PC-9 (cell line): ENCODE measurements at places on chromosomes 7 and 10. TPM values are rescaled to one million over a fixed set of nuclear protein-coding genes. Genes with fewer than 3 reads are reported as not detected.

DNA sequence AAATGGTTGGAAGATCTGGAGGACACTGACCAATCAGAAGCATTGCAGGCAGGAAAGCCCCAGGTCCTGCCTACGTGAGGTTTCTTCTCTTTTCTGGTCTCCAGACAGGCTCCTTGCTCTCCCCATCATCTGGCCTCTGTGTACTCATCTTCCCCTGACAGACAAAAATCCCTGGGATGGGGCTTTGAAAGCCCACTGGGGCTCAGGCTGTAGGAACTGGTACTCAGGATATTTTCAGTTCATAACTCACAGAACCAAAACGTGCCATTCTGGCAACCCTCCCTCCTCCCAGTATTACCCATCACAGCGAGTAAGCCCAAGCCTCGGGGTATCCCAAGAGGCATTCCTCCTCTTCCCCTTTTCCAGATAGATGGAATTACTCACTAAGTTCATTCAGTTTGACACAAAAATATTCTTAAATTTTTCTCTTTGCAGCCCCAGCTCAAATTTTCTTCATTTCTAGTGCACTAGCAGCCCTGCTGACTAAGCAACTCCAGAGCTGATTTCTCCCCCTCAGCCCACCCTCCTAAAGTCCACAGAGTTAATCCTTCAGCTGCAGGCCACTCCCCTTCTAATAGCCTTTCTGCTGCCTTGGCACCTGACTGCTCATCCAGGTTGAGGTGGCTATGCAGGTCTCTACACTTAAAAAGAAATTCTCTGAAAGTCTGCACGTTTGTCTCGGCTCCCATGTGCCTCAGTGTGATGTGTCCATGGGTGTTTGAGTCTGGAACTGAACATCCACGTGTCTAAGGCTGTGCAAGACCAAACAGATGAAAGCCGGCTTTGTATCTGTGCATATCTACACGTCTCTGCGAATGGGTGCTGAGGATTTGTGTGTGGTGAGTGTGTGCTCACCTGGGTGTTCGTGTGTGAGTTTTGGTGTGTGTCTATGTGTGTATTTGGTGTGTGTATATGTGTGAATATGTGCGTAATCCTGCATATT lies 331.4 kb downstream of the CCSER2 start:
- H3K36me3 ChIP-seq = no peaks in the 10 kb centered on the region
- H3K4me1 ChIP-seq = no peaks in the 10 kb centered on the region
- H3K27me3 ChIP-seq = peaks cover 12% of the 10 kb centered on the region; the same call in 1 of the 2 replicates
- H3K27ac ChIP-seq = no peak overlapping the region
- no peak for DNase-seq

DNA sequence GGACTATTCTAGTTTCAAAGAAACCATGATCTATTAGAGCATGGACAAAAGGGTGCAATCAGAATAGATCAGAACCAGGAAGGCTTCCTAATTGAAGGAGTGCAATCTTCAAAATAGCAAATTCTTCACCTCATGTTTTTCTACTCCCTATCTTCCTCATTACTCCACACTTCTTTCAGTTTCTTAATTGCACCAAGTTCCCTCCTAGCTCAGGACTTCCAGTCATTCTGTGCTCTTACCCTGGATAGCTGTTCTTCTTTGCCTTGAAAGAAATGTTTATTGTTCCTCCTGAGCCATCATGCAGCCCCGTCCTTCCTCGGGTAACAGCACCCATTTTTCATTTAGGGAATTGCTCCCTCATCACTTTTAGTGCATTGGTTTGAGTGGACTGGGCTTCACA lies 23.1 kb downstream of the TRPV5 start:
- peak overlapping the region; percentile 55; the same call in 1 of the 2 replicates for H3K27ac ChIP-seq
- no peak overlapping the region for H3K4me3 ChIP-seq
- H3K36me3 ChIP-seq = no peaks in the 10 kb centered on the region
- H3K27me3 ChIP-seq = no peaks in the 10 kb centered on the region
- no peak for DNase-seq

ITIH5 gene
- total RNA-seq = not detected in 2 replicates

- H3K27ac ChIP-seq = no peak overlapping the region
- H3K4me1 ChIP-seq = peaks cover 10% of the 10 kb centered on the region
- no peak overlapping the region for H3K4me3 ChIP-seq
- no peaks in the 10 kb centered on the region for H3K27me3 ChIP-seq
- no peaks in the 10 kb centered on the region for H3K36me3 ChIP-seq
Observed at GRCh38 chr7:134902058-134902457, 84.2 kb upstream of the AGBL3 start.

DNA sequence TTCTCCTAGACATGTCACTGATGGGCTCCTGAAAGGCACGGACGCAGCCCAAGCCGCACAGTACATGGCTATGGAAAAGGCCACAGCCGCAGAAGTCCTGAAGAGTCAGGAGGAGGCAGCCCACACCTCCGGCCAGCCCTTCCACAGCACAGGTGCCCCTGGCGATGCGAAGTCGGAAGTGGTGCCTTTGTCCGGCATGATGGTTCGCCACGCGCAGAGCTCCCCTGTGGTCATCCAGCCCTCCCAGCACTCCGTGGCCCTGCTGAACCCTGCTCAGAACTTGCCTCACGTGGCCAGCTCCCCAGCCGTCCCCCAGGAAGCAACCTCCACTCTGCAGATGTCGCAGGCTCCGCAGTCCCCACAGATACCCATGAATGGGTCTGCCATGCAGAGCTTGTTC lies 199.4 kb downstream of the ARHGAP21 start:
- no peak for DNase-seq
- H3K27me3 ChIP-seq = no peaks in the 10 kb centered on the region
- no peaks in the 10 kb centered on the region for H3K36me3 ChIP-seq

LIPN gene
- not detected in 2 replicates for total RNA-seq

GNG11 gene
- total RNA-seq = 2.3 and 4.4 TPM in 2 replicates

- H3K4me1 ChIP-seq = no peaks in the 10 kb centered on the region; the same call in 1 of the 2 replicates
- H3K36me3 ChIP-seq = no peaks in the 10 kb centered on the region
- H3K27ac ChIP-seq = no peak overlapping the region
- DNase-seq = no peak
- no peak overlapping the region for H3K4me3 ChIP-seq
Observed at GRCh38 chr10:60575105-60575504, 185.4 kb upstream of the ANK3 start.

DNA sequence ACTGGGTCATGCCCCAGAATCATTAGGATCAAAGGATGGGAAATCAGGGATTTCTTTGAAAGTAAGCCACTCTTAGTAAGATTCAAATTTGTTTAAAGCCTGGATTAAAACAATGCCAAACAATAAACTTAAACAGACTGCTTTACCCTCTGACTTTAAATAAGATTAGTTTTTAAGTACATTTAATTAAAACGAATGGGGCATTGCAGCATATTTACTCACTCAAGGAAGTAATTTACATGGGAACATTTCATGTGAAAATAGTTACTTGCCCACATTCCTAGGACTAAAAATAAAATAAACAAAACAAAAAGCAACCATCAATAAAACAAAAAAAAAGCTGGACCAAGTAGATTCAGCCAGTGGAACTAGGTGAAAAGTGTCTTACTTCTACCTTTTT lies 7.8 kb downstream of the ABLIM1 start:
- peak; percentile 80 for DNase-seq
- H3K4me3 ChIP-seq = no peak overlapping the region
- H3K27me3 ChIP-seq = no peaks in the 10 kb centered on the region

CDNF gene
- 0.48 and 1.2 TPM in 2 replicates for total RNA-seq

PRF1 gene
- total RNA-seq = not detected in 2 replicates

CYTH3 gene
- total RNA-seq = 78.8 and 84.4 TPM in 2 replicates

GRCh38 chr7:35261041-35261440 lies 7.1 kb upstream of the TBX20 start:
- no peaks in the 10 kb centered on the region for H3K36me3 ChIP-seq
- H3K27me3 ChIP-seq = no peaks in the 10 kb centered on the region
- no peaks in the 10 kb centered on the region for H3K4me1 ChIP-seq
- no peak for DNase-seq
- H3K4me3 ChIP-seq = no peak overlapping the region
- no peak overlapping the region for H3K27ac ChIP-seq

PAPOLB gene
- not detected in 2 replicates for total RNA-seq

DNA sequence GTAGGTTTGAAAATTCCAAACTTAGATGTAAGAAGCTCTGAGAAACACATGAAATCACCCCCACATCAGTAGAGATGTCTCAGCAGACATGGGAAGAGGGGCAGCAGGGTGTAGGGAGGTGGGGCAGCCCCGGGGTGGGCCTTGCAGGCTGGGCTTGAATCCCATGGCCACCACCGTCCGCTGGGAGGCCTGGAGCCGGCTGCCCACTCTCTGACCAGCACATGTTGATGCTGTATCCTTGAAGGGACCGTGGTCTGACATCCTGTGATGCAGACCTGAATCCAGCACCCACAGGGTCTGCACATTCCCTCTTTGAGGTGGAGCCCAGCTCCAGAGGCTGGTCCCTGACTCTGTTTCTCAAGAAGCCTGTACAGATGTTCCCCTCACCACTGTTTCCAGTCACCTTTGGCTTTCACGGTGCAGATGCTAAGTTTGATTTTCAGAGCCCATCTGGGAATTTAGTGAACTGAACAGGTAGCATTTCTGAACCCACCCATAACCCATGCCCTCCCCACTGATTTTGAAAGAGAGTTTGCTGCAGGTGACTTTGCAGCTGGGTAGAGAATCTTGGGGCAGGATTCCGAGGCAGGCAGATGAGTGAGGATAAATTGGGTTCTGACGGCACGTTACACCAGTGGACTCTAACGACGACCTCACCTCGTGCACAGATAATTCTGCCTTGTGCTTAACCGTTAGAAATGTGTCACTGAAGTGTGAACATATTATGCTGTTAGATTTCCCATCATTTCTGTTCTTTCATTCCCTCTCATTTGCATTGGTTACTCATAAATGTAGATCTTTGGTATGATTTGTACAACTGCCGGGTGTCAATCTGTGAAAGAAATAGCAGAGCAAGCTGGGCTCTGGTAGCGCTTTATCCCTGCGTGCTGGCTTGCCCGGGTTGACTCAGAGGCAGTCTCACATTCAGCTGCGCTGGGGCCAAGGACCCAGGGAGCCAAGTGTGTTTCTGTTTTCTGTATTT lies 45.7 kb downstream of the IKZF1 start:
- peaks cover 97% of the 10 kb centered on the region for H3K27me3 ChIP-seq
- H3K36me3 ChIP-seq = no peaks in the 10 kb centered on the region
- no peaks in the 10 kb centered on the region for H3K4me1 ChIP-seq
- DNase-seq = no peak

PDE1C gene
- total RNA-seq = 1.7 and 2.1 TPM in 2 replicates

GRCh38 chr7:43569424-43569823 lies 13.5 kb upstream of the STK17A start:
- H3K4me1 ChIP-seq = peaks cover 15% of the 10 kb centered on the region
- no peak overlapping the region for H3K27ac ChIP-seq
- DNase-seq = no peak
- H3K4me3 ChIP-seq = no peak overlapping the region

- no peak overlapping the region for H3K27ac ChIP-seq
- peaks cover 16% of the 10 kb centered on the region; the same call in 1 of the 2 replicates for H3K27me3 ChIP-seq
- H3K36me3 ChIP-seq = no peaks in the 10 kb centered on the region
- no peak for DNase-seq
- no peak overlapping the region for H3K4me3 ChIP-seq
Observed at GRCh38 chr7:21771906-21772610, 173.6 kb downstream of the CDCA7L start.

ZDHHC4 gene
- total RNA-seq = 96.1 and 123 TPM in 2 replicates

DPYSL4 gene
- 2.8 and 4.8 TPM in 2 replicates for total RNA-seq

- peaks cover 28% of the 10 kb centered on the region for H3K27me3 ChIP-seq
- H3K27ac ChIP-seq = no peak overlapping the region
- no peak overlapping the region for H3K4me3 ChIP-seq
- DNase-seq = no peak
Observed at GRCh38 chr7:103466814-103467213, 20.8 kb upstream of the SLC26A5 start.

DNA sequence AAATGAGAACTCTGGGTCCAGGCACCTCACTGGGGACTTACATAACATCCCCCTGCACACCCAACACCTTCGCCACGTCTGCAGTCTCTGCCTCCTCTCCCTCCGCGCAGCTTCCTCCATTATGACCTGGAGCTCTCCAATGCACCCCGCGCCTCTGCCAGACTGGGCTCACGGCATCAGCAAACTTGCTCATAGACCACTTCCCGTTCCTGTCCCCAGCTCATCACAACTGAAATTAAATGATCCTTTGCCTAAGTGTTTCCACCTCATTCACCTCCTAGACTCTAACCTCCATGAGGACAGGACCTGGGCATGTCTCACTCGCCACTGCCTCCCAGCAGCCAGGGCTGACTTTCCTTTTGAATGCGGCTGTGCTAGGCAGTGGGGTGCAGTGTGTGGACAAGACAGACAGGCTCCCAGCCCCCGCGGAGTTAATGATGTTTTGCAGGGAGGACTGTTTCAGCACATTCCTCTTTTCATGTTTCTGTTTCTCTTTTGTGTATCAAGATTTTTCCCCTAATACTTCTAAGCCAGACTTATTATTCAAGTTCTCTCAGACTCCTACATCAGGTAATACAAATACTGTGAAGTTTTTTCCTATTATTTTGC lies 18.8 kb downstream of the CHST15 start:
- DNase-seq = no peak
- H3K36me3 ChIP-seq = no peaks in the 10 kb centered on the region
- H3K27ac ChIP-seq = no peak overlapping the region

- no peaks in the 10 kb centered on the region for H3K36me3 ChIP-seq
- no peak overlapping the region for H3K4me3 ChIP-seq
- no peaks in the 10 kb centered on the region for H3K27me3 ChIP-seq
- no peaks in the 10 kb centered on the region for H3K4me1 ChIP-seq
- no peak for DNase-seq
Observed at GRCh38 chr10:111338805-111339204, 262.0 kb downstream of the ADRA2A start.

KAZALD1 gene
- 19.7 and 21.2 TPM in 2 replicates for total RNA-seq

DNA sequence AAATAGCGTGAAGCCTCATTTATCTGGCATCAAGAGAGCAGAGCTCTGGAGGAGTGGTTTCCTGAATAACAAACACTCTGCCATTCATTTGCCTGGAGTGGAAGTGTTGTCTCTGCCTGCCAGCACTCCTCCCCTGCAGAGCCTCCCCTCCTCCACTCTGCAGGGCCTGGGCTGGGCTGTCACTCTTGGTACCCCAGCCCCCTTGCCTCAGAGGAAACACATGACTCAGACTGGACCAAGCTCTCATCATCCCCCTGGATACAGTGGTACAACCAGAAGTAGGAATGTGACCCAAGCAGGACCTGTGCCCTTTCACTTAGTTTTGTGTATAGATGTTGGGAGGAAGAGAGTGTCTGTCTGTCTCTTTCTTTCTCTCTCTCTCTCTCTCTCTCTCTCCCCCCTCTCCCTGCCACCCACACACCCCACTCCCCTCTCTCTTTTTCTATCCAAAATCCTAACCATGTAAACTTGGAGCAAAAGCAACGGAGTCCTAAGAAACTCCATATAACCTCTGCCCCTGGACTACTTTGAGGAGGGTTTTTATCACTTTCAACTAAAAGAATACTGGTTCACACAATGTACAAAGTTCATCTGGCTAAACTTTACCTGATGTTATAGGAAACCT lies 43.9 kb downstream of the DOCK4 start:
- peaks cover 18% of the 10 kb centered on the region for H3K4me1 ChIP-seq
- DNase-seq = no peak
- no peaks in the 10 kb centered on the region for H3K27me3 ChIP-seq
- no peak overlapping the region for H3K27ac ChIP-seq
- H3K36me3 ChIP-seq = no peaks in the 10 kb centered on the region
- no peak overlapping the region for H3K4me3 ChIP-seq

HECW1 gene
- total RNA-seq = 0.48 and 2.7 TPM in 2 replicates

DYDC2 gene
- total RNA-seq = not detected in 2 replicates
